T1000 (cell line): ENCODE measurements at places on chromosomes 1 and 21.

DNA sequence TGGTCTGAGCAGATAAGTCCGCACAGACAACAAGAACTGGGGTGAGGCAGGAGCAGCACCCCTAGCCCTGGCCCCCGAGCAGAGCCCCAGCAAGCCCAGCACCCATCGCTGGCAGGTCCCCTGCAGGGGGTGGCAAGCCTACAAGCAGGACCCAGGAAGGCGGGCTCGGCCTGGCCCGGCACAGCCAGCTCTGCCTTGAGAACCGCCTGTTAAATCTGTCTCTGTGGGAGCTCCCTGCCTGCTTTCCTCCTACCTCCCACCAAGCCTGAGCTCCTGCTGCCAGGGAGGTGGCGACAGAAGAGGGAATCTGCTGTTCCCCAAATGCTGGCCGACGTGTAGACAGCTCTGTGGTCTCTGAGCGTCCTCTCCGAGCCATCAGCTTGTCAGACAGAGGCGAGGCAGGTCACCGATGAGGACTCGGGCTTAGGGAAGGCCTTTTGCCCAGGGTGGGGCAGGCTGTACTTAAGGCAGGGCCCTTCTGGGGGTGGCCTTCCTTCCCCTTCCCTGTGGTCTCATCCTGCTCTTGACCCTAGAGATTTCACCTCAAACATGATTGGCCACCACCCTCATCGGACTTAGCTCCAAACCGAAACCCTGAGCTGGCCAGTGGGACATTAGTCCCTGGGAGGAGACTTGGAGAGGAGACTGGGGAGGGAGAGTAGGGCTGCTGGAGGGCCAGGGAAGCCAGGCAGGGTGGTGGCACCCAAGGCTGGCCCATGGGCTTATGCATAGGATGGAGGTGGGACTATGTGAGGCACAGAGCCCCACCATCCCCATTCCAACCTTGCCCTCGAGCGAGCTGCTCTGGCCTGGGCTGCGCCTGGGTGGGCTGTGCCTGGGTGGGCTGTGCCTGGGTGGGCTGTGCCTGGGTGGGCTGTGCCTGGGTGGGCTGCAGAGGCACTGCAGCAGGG, 7.7 kb downstream of the SELENON start:
- DNase-seq, result no peak

- no peak for DNase-seq
Measured at GRCh38 chr1:233261695-233262094, 33.8 kb downstream of the PCNX2 start.

GRCh38 chr1:244030481-244031040, 20.5 kb upstream of the ZBTB18 start:
- DNase-seq, result no peak

GRCh38 chr1:154599658-154600057, 8.3 kb downstream of the ADAR start:
- DNase-seq, result no peak

DNA sequence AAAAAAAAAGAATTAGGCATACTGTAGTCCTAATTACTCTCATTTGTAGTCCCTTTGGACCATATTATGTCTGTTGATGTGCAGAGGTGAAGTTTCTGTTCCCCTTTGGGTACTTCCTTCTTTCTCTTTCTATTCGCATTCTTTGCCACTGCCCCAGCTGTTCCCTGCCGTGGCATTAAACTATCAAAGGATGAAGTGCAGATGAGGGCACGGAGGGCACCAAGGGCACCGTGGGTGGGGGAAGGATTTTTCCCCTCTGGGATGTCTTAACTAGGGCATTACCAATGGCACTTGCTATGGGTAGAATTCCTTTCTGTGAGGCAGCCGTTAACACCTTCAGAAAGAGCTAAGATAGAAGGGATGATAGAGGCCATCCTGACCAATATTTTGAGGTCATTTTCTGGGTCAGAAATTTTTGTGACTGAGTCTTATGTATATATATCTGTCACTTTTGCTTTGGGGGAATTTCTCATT, 4.9 kb upstream of the MAPKAPK2 start:
- no peak for DNase-seq

DNA sequence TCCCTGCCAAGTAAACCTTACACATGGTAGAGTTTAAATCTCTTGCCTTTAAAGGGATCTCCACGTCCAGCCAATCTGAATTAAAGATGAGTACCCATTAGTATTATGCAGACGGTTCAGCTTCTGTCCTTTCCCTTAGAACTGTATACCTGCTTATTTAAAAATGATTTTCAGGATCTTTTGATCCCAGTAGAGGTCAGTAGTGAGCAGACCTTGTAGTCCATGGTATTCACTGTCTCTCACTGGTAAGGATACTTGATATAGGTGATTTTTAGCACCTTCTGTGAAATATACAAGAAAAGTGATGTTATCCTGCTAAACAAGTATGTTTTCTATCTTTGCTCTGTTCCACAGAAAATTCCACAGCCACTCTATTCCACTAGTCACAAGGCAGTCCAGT, 1211.6 kb upstream of the ADGRL4 start:
- DNase-seq, result no peak
